ENCODE measurements at places on chromosomes 13 and 19.

DNA sequence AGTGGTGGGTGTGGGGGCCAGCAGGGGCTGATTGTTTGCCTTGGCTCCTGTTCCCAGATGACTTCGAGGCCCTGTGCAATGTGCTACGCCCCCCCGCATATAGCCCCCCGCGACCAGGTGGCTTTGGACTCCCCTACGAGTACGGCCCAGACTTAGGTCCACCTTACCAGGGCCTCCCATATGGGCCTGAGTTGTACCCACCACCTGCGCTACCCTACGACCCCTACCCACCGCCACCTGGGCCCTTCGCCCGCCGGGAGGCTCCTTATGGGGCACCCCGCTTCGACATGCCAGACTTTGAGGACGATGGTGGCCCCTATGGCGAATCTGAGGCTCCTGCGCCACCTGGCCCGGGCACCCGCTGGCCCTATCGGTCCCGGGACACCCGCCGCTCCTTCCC is 25.7 kb downstream of the LTBP4 start:
- DNase-seq = no peak

GRCh38 chr13:60427285-60427684 is 30.3 kb downstream of the TDRD3 start:
- DNase-seq = no peak

DNA sequence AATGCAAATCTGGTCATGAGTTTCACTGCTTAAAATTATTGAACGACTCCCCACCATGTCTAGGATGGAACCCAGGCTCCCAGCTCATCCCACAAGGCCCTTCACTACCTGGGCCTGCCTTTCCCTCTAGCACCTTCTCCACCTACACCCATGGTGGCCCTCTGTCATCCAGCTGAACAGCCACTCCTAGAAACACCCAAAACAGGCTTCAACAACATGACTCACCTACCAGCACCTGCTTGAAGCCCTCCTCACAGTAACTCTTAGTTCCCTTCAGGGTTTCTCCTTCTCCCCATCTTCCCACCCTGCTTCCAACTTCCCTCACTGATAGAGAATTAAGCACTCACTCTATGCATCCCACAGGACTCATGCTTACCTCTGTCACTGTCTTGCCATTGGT is 6.6 kb upstream of the IGFL2 start:
- no peak for DNase-seq

DNA sequence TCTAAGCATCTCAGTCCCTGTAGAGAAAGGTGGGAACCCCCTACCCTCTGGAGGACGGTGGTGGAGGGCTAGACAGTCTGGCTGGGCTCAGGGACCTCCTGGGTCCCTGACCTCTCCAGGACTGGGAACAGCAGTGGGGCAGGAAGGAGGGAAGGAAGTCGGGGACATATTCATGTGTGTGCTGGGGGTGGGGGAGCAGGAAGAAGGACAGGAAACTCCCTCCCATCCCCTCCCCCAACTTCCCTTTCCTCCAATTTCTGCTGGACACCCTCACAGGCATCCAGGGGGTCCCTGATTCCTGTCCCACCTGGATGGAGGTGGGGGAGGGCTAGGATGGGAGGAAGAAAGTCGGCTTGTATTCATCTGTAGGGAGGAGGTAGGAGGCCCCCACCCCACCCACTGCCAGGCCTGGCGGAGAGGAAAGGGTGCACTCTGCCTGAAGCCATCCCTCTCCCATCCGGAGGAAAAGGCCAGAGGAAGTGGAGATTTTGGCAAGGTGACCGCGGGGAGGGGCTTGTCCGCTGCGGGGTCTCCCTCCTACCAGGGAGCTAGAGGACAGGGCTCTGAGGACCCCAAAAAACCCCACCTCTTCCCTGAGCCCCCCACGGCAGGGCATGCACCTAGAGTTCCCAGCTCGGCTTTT is 2.3 kb downstream of the NOVA2 start:
- DNase-seq = no peak

GRCh38 chr13:76213423-76213904 is 577.3 kb downstream of the LMO7 start:
- no peak for DNase-seq

DNA sequence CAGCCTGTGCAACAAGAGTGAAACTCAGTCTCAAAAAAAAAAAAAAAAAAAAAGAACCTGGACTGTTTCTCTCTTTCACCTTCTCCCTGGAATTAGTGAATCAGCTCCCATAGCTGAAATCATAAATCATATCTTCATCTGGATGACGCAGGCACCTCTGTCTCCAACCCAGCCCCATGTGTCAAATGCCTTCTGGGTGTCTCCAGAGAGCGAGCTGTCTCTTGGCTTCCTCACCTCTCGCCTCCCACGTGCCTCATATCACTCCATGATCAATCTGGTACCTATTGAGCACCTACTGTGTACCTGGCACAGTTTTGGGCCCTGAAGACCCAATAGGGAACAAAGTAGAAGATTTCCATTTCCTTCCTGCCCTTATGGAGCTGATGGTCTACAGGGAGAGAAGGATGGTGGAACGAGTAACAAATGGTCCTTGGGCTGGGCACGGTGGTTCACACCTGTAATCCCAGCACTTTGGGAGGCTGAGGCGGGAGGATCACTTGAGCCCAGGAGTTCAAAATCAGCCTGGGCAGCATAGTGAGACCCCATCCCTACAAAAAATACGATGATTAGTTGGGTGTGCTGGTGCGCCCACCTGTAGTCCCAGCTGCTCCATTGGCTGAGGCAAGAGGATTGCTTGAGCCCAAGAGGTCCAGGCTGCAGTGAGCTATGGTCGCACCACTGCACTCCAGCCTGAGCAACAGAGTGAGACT is 2.5 kb downstream of the HSD11B1L start:
- no peak for DNase-seq

DNA sequence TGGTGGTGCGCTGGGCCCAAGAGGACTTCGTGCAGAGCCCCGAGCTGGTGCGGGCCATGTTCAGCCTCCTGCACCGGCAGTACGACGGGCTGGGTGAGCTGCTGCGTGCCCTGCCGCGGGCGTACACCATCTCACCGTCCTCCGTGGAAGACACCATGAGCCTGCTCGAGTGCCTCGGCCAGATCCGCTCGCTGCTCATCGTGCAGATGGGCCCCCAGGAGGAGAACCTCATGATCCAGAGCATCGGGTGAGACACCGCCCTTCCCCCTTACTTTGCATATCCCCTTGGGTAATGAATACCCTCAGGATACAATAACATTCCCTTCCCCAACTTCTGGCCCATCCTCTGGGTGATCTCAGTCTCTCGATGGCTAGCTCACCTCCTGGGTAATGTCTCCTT is 60.9 kb downstream of the RYR1 start:
- no peak for DNase-seq

DNA sequence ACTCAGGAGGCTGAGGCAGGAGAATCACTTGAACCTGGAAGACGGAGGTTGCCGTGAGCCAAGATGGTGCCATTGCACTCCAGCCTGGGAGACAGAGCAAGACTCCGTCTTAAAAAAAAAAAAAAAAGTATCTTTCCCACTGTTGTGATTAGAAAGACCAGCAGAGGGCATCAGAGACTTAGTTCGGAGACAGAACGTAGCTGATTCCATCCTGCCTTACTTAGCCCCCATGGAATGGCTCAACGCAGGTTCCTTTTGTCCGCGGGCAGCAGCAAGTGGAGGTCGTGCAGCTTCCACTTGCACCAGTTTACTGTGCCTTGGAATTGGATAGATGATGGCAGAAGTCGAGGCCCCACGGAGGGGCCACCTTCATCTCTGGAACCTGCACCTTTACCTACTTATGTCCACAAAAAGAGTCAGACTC is 8.1 kb downstream of the TIMM29 start:
- peak; percentile 60 for DNase-seq

- DNase-seq = no peak
Observed at GRCh38 chr19:40613690-40614621, 12.8 kb downstream of the LTBP4 start.

- no peak for DNase-seq
Observed at GRCh38 chr13:52001120-52001731, 10.0 kb downstream of the ATP7B start.

DNA sequence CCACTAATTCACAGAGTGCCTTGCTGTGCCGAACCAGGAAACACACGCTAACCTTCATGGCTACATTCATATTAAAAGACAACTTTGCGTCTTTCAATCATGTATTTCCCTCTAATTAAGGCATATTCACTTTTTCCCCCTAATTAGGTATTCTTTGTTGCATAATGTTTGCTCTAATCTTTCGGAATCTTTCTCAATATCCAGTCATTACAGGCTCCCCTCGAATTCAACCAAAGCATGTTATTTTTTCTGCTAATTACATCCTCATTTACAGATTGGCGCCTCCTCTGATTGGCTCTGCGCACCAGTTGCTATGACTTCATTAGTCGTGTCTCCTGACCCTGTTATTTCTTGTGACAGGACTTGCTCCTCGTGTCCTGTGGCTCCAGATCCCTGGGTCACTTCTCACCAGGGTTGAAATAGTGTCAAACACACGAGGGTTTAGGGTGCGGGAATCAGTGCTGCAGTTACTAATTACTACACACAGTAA is 226.7 kb upstream of the TSHZ3 start:
- DNase-seq = no peak

DNA sequence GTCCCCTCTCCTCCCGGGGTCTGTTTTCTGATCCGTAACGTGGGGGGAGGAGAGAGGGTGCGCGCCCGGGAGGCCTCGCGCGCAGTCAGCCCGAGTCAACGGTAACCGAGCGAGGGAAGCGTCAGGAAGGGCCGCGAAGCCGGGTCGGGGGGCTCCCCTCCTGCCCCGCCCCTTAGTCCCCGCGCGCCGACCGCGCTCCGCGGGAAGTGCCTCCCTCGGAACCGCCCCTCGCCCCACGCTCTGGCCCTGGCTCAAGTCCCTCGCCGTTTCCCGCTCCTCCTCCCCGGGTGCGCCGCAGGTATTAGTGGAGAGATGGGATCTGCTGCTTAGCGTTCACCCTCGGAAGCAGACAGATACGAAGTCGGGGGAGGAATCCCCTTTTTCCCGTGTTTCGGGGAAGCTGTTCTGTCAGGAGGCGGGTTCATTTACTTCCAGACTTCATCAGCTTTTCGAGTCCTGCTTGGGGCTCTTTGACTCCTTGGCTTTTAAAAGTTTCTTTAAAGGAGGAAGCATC is 770 bp downstream of the HNRNPM start:
- no peak for DNase-seq

- DNase-seq = no peak
Observed at GRCh38 chr19:14147797-14148605, 11.6 kb upstream of the ASF1B start.

- DNase-seq = no peak
Observed at GRCh38 chr13:41313117-41313516, 2.0 kb downstream of the NAA16 start.
